ENCODE measurements at places on chromosomes 1 and 21.

- DNase-seq = no peak
Observed at GRCh38 chr1:97649591-97649990, 271.2 kb downstream of the DPYD start.

DNA sequence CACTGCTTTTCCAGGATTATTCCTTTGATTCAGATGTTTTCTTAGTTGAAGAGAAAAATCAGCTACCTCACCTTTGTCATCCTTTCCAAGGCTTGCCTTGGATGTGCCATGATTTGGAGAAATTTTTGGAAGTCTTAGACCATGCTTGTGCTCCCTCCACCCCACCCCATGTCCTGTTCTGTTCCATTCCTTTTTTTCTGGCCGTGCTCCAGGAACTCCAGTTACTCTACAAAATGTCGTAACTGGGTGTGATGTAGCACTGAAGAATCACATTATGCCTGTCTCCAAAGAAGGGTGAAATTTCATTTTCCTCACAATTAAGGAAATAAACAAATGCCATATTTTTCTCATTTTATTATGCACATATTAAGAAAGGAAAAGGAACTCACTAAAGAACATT, 217.8 kb upstream of the ZRANB2 start:
- no peak for DNase-seq

DNA sequence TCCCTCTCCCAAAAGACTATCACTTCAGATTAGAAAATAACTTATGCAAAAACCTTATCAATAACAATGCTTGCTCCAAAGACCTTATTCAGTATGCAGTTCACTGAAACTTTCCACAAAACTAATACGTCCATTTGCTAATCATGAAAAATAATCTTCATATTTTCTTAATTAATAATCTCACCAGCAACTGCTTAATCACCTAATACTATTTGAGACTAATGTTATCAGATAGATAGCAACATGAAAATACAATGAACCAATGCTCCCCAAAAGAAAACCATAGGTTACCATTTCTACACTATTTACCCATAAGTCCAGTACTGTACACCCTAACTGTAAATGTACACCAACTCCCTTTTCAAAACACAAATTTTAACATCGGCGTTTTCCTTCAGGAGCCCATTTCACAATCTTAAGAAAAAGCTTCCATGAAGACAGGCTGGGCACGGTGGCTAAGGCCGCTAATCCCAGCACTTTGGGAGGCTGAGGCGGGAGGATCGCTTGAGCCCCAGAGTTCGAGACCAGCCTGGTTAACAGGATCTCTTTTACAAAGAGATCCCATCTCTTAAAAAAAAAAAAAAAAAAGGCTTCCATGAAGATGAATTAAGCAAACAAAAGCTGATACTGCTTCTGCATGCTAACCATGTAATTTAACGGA, 1.7 kb downstream of the GNB1 start:
- no peak for DNase-seq

GRCh38 chr1:246923482-246923881, 8.3 kb downstream of the AHCTF1 start:
- no peak for DNase-seq

DNA sequence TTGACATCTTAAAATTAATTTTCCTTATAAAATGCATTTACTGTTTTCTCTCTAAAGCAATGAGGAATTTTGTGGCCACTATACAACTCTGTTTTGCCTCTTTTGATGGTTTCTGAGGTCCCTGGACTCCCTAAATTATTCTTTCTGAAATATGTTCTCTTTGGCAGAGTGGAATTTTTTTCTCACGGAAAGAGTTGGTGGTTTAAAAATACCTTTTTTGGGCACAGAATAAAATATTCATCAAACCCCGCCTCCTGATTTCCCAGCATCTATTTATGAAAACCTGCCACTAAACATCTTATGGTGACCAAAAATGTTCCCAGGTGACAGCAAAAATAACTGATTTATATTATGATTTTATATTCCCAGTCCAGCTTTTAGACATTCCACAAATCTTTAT, 165.3 kb upstream of the SYT6 start:
- no peak for DNase-seq

GRCh38 chr1:20534659-20535417, 17.5 kb upstream of the FAM43B start:
- DNase-seq = no peak

GRCh38 chr1:63555480-63555879, 32.2 kb downstream of the EFCAB7 start:
- DNase-seq = no peak

GRCh38 chr1:185156288-185156853, 382 bp downstream of the TRMT1L start:
- no peak for DNase-seq

DNA sequence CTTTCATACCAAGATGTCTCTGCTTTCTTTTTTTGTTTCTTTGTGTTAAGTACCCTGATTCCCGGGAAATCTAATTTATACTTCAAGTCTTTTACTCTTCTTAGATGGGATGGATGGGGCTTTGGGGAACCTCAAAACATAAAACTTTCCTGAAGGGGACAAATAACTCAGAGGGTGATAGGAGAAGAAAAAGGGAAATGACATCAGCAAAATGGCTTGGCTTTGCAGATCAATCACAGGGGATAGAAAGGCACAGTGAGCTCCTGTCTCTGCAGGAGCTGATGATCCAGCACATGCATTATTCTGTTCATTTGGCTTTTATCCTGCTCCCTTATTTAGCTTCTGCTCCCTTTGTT, 1.4 kb upstream of the CA14 start:
- DNase-seq = no peak

DNA sequence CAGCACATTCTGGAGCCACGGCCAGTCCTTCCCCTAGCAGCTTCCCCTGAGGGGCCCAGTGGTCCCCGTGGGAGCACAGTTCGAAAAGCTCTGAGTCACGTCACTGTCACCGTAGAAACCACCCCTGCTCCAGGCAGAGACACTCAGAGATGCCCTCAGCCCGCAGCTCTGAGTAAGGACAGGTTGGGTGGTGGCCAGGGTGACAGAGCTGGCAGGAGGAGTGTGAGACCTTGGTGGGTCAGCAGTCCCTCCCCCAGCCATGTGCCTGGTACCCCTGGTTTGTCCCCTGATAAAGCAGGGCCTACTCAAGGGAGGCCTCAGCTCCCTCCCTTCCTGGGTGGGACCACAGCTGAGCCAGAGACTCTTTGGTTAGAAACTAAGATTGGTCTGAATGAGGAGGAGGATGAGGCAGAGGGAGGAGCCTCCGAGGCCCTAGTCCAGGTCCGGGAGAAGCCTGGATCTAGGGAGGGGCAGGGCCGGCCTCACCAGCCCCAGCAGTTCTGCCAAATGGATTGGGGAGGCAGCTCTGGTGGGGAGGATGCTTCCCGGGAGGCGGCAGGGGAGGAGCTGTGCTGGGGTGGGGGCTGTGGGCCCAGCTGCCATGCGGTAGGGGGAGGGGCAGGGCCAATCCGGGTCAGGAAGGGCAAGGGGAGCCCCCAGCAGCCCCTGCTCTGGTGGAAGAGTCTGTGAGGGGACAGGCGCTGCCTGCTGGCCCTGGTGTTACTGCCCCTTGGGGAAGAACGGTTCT, 55.2 kb downstream of the SLC9A1 start:
- no peak for DNase-seq

GRCh38 chr1:33973799-33974545, 110.1 kb downstream of the HMGB4 start:
- no peak for DNase-seq

- no peak for DNase-seq
Observed at GRCh38 chr1:97745912-97746311, 174.9 kb downstream of the DPYD start.

- no peak for DNase-seq
Observed at GRCh38 chr1:21322681-21323016, 32.4 kb upstream of the ECE1 start.

DNA sequence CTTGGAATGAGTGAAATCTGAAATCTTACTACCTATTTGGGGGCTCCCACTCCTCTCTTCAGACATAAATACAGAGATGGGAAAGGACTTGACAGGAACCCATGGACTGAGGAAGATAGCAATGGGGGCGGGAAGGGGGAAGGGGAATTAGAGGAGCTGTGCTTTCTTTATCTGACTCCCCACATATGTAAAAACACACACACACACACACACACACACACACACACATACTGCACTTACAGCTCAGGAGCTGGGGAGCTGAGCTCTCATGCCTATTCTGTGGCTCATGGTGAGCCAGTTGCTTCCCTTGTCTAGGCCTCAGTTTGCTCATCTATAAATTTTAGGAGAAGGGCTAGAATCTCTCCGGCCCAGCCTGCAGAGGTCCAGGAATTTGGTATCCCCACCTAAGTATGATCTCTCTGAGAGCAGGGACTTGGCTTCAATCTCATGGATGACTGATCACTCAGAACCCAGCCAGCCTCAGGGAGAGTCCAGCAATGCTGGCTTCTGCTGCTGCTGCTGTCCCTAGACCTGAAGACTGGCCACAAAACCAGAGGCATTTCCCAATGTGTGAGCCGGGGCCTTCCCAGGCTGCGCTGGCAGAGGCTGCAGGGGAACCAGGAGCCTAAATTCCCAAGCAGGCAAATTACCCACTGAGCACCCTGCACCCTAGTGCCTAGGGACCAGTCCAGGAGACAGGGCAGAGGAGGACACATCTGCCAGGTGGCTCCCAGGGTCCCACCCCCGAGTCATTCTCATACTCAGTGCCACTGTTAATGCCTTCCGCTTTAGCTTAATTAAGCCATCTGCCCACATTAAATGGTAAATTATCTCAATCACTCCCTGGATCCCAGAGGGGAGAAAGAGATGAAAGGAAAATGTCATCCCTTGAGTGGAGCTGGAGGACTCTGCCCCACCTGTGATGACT, 57.5 kb upstream of the RBM15 start:
- DNase-seq = no peak

DNA sequence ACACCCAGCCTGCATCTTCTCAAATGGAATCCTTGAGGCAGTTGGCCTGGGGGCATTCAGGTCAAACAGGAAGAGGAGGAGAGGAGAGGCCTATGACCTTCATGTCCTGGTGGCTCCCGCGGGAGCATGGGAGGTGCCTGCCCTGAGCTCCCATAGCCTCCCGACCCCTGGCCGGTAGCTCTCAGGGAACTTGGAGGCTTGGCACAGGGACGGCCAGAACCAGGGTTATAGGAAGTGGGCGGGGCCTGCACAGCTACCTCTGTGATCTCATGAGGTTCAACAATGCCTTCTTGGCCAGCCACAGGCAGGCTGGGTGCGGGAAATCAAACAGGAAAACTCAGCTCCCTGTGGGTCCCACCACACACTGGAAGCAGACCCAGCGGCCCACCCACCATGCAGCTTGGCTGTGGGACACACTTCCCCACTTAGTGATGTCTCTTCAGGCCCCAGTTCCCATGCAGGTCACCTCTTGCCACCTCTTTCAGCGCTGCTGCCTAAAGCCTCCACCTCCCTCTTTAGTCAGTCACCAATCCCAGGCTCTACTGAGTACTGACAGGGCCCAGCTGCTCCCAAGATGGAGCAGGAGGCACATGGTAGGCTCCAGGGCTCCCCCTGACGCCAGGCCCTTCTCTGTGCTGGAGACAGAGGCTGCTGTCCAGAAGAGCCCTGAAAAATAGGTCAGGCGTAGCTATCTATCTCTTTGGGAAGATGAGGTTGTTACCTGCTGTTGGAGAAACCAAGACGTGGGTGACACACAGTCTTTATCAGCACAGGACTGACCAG, at the start of gene SLFNL1:
Gene SLFNL1 (minus strand): TSS at position 200 of the 783 bp plus-strand sequence. CDS start 1,065 bp downstream, outside the sequence.
- DNase-seq = no peak

DNA sequence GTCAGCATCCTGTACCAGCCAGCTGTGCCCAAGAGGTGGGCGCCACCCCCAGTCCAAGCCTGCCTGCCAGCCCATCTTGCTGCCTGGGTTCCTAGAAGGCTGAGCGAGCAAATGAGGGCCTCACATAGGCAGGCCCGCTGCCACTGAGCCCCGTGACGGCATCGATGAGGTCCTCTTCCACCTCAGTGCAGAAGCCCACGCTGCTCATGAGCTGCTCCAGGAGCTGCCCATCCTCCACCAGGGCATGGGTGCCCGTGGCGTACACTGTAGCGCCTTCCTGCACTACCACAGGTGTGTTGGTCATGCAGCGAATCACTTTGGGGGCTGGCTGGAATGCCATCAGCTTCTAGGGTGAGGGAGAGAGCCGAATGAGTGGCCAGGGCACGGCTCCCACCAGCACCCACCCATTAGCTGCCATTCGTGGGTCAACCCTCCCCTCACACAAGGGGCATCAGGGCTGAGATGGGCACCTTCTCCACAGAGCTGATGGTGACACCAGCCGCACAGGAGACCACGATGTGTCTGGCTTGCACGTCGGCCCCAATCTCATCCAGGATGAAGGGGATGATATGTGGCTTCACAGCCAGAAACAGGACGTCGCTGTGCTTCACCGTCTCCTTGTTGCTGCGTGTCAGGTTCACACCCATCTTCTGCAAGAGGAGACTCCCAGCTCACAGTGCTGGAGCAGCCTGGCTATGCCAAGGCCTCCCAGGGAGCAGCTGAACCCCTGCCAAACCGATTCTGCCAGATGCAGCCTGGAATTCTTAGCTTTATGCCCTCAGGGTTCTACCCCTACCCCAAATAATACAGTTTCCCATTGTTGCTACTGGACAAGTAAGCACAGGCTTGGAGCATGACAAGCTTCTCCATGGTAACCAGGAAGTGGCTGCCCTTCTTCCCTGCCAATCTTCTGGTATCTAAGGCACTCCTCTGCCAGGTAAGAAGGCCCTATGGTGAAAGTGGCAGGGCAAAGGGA, 2.0 kb downstream of the PYCR2 start:
- DNase-seq = no peak

DNA sequence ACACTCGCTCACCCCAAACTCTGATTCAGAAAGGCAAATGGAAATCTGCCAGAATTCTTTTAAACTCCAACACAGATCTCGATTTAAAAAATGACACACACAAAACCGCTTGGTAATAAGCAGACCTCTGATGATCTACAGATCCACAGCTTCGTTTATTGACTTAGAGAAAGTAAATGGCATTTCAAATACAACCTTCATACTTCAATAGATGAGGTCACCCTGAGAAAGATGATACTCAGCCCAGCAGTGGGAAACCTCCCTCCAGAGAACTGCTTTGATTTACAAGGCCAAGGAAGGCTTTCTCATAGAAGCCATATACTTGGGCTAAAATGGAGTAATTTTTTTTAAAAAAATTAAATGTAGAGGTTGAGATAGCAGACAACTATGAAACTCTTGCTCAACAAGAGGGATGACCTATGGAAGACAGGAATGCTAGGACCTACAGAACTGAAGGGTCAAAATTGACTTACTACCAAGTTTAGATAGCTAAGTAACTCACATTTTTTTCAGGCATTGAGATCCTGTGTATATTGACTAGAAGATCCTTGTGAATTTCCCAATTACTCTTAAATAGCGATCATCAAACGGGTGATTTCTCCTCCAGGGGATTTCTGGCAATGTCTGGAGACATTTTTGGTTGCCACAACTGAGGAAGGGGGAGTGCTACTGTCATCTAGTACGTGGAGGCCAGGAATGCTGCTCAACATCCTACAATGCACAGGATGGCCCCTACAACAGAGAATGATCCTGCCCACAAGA, 143.9 kb downstream of the CLIC6 start:
- DNase-seq = no peak

Data from left lobe of liver (tissue), 2 donors.